NCI-H460 (cell line): ENCODE measurements at places on chromosomes 4 and X. TPM values are rescaled to one million over a fixed set of nuclear protein-coding genes. Genes with fewer than 3 reads are reported as not detected.

Gene PDLIM3
- 7.8 and 10.9 TPM in 2 replicates for total RNA-seq

Gene DDX53
- total RNA-seq, result not detected in 2 replicates

Gene DCHS2
- total RNA-seq, result 0.12 TPM in 1 of 2 replicates, not detected in the other

Gene CXCL8
- total RNA-seq, result 1,552 and 1,559 TPM in 2 replicates

Gene DCX
- not detected in 2 replicates for total RNA-seq

Gene ANKRD50
- 8.6 and 11.0 TPM in 2 replicates for total RNA-seq
